ENCODE measurements at places on chromosomes 11 and 22.

DNA sequence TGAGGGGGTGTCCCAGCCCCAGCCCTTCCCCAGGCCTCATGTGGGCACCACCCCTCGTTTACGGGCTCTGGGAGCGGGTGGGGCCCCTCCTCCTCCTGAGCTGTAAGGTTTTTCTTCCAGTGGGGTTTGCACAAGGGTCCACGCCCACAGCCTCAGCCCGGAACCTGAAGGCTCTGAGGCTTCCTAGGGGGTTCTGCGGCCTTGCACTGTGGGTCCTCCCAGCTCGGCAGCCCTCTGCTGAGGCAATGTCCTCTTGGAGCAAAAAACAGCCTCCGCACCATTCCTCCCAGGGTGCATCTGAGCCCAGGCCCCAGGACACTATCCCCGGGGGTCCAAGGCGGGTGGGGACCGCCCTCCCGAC, 14.1 kb downstream of the H19 start:
- DNase-seq = no peak

GRCh38 chr11:70413151-70413550, 14.8 kb downstream of the CTTN start:
- no peak for DNase-seq

DNA sequence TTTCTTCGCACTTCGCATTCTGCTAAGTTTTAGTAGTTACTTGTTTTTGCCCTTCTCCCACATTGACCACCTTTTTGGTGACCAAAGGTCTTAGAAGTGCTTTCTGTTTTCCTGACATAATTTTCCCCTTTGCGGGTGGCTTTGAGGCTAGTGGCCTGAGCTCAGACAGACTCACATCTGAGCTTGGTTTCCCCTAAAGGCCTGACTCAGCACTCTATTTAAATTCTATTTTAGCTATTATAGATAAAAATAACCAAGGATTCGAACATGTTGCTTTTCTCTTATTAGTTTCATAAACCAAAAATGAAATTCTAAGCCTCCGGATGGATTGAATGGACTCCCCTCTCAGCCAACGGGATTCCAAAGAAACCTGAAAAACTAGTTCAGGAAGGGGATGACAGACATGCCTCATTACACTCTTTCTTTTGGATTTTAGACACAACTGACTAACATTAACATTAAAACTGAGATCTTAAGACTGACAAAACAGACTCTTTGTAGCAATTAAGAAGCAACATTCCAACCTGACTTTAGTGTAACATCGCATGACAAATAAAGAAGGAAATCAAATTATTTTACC, 258.5 kb downstream of the LUZP2 start:
- DNase-seq = no peak

DNA sequence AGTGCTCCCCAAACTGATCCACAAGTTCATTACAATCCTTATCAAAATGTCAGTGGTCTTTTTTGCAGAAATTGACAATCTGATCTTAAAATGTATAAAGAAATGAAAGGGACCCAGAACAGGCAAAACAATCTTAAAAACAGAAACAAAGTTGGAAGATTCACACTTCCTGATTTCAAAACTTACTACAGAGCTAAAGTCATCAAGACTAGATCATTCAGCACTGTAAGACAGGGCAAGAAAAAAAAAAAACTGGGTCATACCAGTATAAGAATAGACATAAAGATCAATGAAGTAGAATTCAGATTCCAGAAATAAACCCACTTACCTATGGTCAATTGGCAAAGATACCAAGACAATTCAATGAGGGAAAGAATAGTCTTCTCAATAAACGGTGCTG, 4.5 kb upstream of the STK33 start:
- no peak for DNase-seq

GRCh38 chr11:129709801-129710398, 105.7 kb upstream of the TMEM45B start:
- no peak for DNase-seq

- DNase-seq = no peak
Observed at GRCh38 chr22:47044722-47045535, 282.5 kb downstream of the TBC1D22A start.

DNA sequence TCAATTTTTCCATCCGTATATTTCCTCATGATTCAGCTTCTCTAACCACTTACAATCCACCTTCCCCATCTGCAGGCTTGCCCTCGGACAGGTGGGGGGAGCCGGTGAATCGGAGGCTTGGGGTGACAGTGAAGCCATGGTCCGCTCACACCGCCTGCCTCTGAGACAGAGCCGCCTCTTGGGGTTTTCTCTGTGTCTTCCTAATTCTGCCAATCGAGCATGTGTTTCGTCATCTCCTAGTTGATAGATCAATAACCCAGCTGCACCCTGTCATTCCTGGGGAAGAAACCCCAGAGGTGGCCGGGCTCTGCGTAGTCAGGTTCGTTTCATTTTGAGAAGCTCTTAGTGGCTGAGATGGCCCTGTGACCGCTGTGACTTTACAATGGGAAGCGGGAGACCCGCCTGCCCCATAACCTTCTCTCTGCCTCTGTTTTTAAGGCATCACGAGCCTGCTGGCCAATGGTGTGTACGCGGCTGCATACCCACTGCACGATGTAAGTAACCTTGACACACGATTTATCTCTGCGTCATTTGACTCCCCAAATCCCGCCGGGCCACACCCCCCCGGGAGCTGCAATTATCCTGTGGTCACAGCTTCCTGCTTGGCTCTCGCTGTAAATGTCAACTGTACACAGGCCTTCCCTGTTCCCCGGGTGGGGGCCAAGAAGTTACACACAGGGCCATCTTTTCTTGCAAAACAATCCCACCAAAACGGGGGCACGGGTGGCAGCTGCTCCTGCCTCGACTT, 33.3 kb downstream of the ANO1 start:
- DNase-seq = no peak

DNA sequence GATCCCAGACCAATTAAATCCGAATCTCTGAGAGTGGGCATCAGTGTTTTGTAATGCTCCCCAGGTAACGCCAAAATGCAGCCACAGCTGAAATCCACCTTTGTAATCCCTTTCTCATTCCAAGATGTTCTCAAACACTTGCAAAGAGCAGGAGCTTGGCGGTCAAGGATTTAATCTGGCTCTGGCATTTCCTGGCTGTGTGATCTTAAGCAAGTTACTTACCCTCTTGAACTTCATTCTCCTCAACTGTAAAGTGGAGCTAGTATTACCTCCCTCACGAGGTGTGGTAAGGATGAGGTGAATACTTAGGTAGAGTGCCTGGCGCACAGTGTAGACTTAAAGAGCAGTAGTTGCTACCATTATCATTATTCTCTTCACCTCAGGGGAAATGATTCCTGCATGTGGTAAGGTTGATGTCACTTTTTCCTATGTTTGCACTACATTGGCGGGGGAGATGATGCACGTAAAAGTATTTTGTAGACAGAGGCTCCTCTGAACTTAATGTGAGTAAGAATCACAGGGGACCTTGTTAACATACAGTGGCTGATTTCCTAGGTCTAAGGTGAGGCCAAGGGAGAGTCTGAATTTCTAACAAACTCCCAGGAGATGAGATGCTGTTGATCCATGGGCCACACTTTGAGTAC, 210.4 kb upstream of the PITPNB start:
- no peak for DNase-seq

- no peak for DNase-seq
Observed at GRCh38 chr11:17734418-17734911, at the start of gene KCNC1. TSS of gene KCNC1 (plus strand) at chr11:17734781. CDS start at chr11:17736003, 1,222 bp downstream.

DNA sequence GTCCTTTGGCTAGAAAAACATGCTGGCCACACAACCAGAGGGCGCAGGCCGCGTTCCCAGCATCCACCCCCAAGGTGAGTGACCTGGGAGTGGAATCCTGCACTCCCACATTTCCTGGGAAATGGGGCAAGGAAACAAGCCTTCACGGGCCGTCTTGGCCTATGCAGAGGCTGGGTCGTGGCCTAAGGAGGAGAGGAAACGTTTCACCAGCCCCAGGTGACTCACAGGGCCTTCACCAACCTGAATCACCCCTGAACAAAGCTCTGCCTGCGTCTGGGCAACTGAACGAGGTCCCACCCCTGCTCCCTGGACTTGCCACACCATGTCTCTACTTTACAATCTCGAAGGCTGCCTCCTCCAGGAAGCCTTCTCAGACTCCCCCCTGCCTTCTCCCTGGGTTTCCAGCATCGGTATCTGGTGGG, 13.2 kb downstream of the MYH9 start:
- peak; percentile 60 for DNase-seq

GRCh38 chr11:78214331-78215194, 25.8 kb downstream of the USP35 start:
- no peak for DNase-seq

All from stimulated activated CD4-positive, alpha-beta T cell treated with anti-CD3 and anti-CD28 coated beads, Interleukin-1b, Interleukin-23, amount 100 ng/mL, for 4 hours (primary cell).